ENCODE measurements at places on chromosomes 5 and 9.
A peak's percentile ranks its signal among the peaks of the same experiment; 100 is the strongest.

DNA sequence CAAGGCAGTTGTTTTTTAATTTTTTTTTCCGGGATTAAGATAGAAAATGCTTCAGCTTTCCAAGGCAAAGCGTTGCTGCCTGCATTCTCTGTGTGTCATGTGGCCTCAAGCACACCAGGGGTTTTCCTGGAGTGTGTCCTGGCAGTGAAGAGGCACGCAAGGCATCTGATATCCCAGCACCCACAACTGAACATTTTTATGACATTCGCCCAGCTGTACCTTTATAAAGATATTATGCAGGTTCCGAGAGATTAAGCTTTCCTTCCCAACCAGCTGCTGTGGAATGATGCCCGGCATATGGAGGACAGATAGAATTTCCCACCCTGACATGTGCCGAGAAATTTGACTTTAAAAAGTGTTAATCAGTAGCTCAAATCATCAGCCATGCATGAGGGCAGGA, 205.6 kb downstream of the GADD45G start:
- no peak for DNase-seq

GRCh38 chr5:149344151-149344550, 1.1 kb upstream of the GRPEL2 start:
- DNase-seq: no peak

DNA sequence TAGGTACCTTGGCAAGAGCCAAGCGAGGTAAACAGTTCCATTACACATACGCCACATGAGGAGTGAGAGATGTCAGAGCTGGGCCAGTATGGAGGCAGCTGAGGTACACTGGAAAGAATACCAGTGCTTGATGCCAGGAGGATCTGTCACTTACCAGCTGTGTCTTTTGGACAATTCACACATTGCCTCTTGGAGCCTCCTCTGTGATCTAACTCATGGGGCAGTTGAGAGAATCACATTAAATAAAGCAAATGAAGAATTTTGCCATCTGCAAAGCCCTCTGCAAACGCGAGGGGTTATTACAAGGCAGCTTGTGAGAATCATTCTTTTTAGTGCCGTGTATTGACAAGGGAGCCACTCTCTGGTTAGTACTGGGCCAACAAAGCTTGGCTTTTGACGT, 429.7 kb upstream of the KLF4 start:
- no peak for DNase-seq

- DNase-seq: no peak
Measured at GRCh38 chr5:179273073-179273435, 72.2 kb downstream of the ADAMTS2 start.

DNA sequence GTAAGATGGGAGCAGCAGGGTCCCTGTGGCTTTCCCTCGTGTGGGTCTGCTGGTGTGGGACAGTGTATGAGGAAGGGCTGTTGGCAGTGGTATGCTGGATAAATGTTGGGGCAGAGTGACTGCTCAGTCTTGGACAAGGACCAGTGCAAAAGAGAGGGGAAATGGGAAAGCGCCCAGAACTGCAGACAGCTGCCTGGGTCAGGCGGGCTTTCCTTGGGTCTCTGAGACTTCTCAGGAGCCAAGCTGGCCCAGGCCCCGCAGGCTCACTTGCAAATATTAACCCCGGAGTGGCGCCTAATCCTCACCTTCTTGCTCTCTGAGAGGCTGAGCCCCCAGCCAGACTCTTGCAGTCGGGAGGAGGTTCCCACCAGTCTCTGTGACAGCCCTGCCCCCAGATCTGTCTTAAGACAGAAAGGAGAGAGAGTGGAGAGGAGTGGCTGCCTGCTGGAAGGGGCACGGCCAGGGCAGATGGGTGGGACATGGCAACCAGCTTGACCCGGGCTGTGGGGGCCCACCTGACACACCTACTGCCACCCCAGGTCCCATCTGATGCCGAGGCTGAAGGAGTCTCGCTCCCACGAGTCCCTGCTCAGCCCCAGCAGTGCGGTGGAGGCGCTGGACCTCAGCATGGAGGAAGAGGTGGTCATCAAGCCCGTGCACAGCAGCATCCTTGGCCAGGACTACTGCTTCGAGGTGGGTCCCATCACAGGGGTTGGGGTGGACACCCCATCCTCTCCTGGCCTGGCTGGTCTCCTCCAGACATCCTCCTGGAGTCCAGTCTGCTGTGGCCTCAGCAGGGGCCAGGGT, 105.2 kb downstream of the DAB2IP start:
- DNase-seq: no peak

DNA sequence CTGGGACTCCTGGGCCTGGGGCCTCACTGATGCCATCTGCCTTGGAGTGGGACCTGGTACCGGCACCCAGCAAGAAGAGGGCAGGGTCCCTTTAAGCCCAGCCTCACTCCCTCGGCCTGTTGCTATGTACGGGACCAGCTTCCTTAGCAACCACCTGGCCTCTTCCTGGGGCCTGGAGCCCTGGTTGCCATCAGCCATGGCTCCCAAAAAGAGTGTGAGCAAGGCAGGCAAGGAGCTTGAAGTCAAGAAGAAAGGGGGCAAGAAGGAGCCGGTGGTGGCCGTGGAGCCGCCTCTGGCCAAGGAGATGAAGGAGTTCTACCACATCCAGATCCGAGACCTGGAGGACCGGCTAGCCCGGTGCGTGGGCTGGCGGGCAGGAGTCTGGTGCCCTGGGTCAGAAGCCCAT, at the start of gene CFAP157:
Gene CFAP157, plus strand, starts transcription at position 153 of the 406 bp plus-strand sequence. Its CDS starts 44 bp downstream, at position 197.
- peak; percentile 21 for DNase-seq

DNA sequence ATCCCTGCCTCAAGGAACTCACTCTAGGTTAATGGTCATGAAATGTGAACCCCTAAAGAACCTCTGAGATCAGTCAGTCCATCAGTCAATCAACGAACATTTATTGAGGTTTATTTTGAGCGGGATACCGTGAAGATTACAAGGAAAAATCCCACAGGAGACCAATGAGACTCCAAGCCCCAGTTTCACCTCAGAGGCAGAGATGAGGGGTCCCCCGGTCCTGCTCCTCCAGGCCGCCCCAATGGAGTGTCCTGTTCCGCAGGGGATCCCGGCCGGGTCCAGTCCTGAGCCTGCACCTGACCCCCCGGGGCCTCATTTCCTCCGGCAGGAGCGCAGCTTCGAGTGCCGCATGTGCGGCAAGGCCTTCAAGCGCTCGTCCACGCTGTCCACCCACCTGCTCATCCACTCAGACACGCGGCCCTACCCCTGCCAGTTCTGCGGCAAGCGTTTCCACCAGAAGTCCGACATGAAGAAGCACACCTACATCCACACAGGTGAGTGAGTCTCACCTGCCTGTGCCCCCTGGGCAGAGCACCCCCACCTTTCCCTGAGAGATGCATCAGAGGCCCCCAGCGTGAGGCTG, 11.0 kb downstream of the GFI1B start:
- DNase-seq: no peak

DNA sequence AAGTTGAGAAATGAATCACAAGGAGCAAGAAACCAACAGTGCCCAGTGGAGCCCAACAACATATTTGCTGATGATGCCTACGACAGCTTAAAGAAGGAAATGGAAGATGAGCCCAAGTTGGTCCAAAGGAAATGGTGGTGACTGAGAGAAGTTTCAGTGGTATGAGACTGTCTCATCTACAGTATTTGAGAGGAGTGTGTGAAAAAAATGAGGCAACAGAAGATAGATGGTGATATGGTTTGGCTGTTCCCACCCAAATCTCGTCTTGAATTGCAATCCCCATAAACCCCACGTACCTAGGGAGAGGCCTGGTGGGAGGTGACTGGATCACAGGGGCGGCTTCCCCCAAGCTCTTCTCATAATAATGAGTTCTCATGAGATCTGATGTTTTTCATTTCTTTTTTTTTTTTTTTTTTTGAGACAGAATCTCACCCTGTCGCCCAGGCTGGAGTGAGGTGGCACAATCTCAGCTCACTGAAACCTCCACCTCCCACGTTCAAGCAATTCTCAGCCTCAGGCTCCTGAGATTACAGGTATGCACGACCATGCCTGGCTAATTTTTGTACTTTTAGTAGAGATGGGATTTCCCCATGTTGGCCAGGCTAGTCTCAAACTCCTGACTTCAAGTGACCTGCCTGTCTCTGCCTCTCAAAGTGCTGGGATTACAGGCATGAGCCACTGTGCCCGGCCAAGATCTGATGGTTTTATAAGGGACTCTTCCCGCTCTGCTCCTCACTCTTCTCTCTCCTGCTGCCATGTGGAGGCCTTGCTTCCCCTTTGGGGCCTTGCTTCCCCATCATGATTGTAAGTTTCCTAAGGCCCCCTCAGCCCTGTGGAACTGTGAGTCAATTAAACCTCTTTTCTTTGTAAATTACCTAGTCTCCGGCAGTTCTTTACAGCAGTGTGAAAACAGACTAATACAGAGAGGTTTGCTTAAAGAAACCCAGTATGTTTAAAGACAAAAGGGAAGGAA, 30.2 kb downstream of the EFCAB9 start:
- no peak for DNase-seq

- no peak for DNase-seq
Measured at GRCh38 chr5:58929726-58930125, 346.9 kb downstream of the RAB3C start.

DNA sequence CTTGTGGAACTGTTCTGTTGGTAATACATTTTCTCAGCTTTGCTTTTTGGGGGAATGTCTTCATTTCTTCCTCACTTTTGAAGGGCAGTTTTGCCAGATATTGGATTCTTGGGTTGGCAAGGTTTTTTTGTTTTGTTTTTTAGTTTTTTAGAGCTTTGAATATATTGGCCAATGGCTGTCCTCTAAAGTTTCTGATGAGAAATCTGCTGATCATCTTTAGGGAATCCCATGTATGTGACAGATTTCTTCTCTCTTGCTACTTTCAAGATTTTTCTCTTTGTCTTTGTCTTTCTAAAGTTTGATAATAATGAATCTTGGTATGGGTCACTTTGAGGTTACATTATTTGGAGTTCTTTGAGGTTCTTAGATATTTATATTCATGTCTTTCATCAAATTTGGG, 227.4 kb downstream of the FBXL7 start:
- no peak for DNase-seq

- no peak for DNase-seq
Measured at GRCh38 chr5:120677481-120677880, 213.4 kb downstream of the PRR16 start.

- DNase-seq: no peak
Measured at GRCh38 chr5:24401773-24402172, 243.0 kb downstream of the CDH10 start.

GRCh38 chr9:78971540-78971939, 600.2 kb upstream of the TLE4 start:
- DNase-seq: no peak

- DNase-seq: no peak
Measured at GRCh38 chr9:92769286-92769685, 4.7 kb upstream of the BICD2 start.

DNA sequence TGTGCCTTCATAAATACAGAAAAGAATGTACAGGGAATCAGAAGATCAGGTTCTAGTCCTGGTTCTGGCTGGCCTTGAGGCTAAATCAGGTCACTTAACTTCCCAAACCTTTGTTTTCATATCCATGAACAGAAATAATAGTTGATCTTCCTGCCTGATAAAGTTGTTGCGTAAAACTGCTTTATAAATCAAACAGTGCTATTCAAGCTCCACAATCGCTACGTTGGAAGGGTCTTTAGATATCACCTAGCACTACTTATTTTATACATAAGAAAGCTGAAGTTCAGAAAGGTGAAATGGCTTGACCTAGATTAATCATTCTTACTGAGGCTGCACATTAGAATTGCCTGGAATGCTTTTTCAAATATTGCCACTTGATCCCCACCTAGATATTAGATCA, 36.3 kb upstream of the GCNT4 start:
- no peak for DNase-seq

DNA sequence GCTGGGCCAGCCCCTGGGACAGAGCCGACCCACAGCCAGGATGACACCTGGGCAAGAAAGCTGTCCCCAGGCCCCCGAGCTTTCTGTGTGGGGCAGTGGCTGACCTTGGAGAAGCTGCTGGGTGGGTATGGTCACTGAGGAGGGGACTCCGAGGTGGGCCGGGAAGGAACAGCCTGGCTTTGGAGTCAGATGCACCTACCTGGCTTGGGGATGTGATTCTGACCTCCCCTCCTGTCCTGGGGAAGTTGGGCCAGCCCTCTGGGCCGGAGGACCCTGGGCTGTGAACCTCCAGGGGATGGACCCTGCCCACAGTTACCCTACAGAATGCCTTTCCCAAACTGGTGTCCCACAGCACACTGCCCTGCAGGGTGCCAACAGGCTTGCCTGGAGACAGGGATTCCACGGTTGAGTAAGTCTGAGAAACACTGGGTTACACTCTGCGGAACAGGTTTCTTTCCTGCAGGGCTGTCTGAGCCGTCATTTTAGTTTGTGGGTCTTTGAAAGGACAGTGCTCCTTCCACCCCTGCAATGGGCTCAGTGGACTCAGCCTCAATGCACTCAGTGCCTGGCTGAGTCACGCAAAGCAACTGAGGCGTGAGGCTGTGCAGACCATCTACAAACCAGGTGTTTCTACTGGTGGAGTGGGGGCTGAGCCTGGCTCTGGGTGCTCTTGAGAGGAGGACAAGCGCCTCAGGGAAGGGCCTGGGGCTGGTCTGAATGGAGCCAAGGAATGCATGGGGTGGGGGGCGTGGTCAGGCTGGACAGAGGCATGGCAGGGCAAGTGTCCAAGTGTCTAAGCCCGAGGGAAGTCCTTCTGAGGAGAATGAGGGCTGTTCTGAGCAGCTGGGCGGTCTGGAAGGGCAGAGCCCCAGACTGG, 41.3 kb upstream of the PHYKPL start:
- DNase-seq: no peak

DNA sequence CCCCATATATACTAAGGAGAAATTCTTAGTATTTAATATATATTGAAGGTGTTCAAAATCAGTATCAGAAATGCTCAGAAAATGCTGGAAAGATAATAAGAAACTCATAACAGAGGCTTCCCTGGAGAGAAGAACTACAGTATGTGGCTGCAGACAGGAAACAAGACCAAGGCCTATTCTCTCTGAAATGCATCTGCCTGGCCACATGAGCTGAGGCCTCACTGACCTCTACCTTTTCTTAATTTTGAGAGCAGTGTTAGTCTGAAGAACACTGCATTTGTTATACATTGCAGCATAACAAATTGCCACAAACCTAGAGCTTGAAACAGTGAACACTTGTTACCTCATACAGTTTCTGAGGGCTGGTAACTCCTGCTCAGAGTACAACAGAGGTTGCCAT, 133.4 kb upstream of the SPEF2 start:
- no peak for DNase-seq

DNA sequence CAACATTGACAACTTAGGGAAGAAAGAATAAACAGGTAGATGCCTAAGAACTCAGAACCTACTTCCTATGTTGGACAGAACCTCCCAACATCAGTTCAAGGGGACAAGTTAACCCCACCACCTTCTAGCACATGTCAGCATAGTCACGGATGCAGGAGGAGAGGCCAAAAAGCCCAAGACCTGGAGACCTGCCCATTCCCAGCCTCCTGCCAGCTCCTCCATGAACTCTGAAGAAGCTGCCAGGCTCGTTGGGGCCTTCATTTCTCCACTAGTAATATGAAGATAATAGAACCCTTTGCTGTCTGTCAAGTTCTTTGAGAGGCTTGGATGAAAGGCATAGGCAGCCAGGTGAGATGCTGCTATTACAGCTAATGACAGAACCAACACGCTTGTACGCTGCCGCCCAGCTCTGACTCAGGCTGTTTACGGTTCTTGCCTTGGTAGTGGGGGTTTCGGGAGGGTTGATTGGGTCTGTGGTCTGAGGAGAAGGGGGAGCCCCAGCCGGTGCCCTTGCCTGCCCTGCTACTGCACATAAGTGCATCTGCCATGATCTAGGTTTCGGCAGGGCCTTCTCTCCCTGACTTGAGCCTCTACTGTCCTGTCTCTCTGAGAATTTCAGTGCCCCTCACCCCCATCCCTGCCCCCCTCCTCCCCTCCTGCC, 82.2 kb downstream of the NRG2 start:
- DNase-seq: no peak
